ENCODE measurements at places on chromosomes 7 and 10.

DNA sequence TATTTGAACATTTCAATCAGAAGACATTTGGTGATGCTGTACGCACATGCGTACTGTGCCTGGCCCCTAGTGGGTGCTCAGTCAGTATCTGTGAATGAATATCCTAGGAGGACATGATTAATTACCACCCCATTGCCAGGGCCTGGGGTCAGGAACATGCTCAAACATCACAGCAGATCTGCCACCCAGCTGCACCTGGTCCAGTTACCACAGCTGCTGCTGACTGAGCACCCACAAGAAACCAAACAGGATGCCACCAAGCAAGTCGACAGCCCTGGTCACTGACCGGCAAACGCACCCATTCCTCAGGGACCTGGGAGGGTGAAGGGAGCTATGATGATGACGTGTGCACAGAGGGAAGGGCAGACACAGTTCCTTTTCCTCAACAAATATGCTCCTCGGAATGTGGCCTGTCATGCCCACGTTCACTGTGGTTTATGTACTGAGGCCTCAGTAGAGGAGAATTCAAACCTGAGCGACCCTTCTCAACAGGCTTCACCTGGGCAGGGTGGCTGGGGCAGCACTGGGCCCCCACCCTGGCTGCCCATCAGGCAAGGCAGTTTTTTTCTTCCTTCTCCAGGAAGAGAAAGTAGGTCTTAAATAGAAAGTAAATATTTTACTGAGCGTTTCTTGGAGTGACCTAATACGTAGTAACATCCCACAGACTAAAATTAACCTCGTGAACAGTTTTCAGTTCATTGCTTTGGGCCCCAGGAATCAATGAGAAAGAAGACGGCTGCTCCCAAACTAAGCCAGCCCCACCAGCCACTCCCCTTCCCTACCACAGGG lies 13.4 kb downstream of the CTBP2 start:
- DNase-seq: no peak

DNA sequence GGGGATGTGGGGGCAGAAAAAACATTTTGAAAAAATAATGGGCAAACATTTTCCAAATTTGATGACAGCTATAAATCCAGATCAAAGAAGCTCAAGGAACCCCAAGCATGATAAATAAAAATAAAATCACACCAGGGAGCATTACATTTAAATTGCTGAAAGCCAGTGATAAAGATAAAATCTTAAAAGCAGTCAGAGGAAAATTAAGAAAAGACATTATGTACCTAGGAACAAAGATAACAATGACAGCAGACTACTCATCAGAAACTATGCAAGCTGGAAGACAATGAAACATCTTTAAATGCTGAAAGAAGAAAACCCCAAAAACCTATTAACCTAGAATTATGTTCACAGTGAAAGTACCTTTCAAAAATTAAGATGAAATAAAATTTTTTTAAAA lies 23.3 kb downstream of the NEUROG3 start:
- no peak for DNase-seq

DNA sequence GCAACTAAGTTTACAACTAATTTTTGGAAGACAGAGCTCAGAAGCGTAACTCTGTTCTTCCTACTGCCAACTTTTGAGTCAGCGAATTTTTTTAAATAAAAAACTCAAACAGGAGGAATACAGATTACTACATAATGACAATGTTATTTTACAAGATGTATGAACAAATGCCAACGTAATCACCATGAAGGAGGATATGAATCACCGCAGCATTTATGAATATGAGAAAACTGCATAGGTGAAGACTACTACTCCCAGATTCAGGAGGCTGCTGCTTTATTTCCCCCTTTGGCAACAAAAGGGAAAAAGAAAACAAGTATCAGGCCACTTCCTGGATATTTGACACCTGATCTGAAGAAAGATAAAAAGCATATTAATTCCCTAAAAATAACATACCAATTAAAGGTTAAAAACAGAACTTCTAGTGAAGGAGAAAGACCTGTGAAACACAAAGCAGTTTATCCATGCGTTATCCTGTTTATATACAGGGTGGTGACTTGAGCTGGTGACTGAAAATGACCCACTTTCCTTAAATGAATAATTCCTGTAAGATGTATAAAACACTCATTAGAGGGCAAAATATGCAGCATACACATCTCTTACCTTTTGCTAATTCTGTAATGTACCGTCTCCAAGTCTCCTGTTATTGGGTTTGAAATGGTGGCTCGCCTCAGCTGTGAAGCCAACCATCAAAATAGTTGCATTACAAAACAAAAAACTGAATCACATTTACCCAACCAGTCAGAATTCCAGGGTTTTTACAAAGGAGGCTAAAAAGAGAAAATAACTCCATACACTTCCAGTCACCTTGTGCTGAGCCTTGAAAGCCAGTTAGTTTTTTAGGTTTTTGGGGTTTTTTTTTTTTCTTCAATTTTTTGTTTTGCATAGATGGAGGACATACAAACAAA lies 52.0 kb downstream of the P4HA1 start:
- no peak for DNase-seq

DNA sequence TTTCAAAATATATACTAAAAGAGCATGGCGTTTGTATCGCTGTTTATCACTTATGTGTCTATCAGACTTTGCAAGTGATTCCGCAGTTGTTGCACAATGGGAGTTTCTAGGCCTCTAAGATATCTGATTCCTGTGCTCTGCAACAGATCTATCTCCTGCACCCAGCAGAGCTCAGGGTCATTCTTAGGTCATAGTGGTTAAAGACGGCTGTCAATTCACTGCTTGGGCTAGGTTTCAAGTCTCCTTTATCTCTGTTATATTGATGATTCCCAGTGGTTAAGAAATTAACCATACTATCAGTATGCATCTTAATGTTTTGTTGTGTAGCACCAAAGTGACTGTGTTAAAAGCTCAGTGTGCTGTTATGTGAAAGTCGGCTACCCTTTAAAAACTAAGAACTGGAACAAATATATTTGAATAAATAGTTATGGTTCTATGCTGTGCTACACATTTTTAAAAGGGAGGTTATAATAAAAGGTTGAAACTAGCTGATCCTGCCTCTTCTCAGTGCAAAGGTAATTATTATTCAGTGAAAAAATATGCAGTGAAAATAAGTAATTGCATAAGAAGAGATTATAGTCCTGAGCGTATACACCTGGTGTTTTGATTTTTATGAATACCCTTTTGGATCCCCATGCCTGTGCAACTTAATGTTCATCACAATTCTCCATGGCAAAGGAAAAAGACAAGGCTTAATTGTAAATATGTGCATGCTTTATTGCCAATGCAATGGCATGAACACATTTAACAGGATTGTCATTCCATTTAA lies 24.0 kb downstream of the HOXA1 start:
- DNase-seq: no peak
